ENCODE measurements at places on chromosomes 6 and 20.

GRCh38 chr6:120686492-120686891 lies 647.8 kb downstream of the TBC1D32 start:
- DNase-seq, result no peak

- DNase-seq, result peak; percentile 85
Observed at GRCh38 chr6:26240157-26241032, 124.6 kb upstream of the BTN3A2 start.

DNA sequence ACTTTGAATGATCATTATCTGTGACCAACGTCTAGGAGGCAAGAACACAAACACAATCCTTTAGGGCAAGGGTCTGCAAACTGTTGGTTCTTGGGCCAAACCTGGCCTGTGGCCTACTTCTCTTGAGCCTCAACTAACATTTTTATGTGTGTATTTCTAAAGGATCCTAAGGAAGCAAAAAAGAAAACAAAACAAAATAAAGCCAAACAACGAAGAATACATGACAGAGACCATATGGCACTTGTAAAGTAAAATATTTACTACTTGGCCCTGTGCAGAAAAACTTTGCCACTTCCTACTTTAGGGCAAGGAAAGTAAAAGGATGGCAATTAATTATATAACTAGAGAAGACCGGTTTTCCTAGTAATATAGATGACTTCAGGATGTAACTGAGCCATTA lies 1056.2 kb downstream of the EPHA7 start:
- DNase-seq, result no peak

GRCh38 chr6:47160702-47161101 lies 118.6 kb upstream of the ADGRF1 start:
- DNase-seq, result no peak

GRCh38 chr6:140225701-140226436 lies 851.4 kb upstream of the CITED2 start:
- DNase-seq, result no peak

DNA sequence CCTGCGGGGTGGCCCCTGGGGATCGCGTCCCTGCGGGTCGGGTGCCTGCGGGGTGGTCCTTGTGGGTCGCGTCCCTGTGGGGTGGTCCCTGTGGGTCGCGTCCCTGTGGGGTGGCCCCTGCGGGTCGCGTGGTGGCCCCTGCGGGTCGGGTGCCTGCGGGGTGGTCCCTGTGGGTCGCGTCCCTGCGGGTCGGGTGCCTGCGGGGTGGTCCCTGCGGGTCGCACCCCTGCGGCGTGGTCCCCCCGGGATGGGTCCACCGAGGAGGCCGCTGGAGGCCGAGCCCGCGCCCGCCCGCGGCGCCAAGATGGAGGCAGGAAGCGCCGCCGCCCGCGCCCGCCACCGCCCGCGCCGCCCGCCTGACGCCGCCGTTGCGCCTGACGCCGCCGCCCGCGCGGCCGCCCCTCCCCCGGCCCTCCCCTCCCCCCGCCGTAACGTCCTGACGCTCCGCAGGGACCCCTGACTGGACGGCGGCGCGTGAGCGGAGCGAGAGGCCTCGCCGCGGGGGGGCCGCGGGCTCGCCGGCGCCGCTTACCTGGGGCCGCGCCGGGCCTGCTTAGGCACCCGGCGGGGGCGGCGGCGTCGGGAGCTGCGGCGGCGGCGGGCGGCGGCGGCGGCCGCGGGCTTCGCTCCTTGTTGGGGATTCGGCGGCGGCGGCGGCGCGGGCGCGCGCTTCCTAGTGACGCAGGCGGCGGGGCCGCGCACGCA lies at the start of gene GMEB2:
Gene GMEB2 (minus strand): TSS at position 678 of the 705 bp plus-strand sequence. CDS start 7,704 bp downstream, outside the sequence.
- DNase-seq, result peak; percentile 62

DNA sequence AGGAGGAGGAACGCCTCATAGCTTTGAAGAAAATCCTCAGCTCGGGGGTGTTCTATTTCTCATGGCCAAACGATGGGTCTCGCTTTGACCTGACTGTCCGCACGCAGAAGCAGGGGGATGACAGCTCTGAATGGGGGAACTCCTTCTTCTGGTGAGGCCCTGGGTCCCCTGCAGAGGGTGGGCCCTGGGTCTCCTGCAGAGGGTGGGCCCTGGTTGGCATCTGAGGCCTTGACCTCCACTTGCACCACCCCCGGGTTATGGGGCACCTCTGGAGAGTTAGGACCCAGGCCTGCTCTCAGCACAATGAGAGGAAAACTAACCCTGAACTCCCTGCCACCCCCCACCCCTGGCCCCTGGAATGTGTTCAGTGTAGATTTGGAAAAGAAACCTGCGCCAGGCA lies 47.2 kb downstream of the SYNJ2 start:
- no peak for DNase-seq

DNA sequence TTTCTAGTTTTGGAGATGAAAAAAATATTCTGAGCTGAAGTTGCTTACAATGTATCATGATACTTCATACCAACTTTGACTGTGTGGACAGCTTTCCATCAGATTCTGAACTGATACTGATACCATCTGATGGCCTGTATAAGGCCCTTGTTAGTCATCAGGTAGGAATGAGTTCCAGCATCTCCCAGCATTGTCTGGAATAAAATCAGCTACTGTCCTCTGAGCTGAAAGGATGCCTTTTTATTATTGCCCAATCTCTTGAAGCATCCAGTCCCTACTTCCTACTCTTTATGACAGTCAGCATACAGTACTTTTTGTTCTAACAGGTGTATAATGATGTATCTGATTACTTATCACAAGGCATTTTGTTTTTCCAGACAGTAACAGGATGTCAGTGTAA lies 70.6 kb upstream of the EYA4 start:
- DNase-seq, result no peak

- no peak for DNase-seq
Observed at GRCh38 chr6:135181333-135182070, 394 bp downstream of the MYB start.

DNA sequence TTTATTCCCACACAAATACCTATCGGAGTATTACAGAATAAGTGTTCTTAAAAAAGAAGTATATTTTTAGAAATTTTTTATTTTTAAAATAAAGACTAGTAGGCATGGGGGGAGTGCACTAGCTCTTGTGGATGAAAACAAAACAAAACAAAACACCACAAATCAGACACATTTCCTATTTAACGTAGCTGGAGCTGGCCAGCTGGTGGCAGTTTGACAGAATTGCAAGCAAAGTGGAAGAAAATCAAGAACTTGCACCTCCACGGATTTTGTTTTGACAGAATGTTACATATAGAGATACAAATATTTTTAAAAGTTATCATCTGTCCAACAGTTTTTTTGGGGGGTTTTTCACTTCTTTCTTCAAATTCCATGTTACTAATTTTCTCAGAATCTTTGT lies 63.6 kb upstream of the SNRPB2 start:
- no peak for DNase-seq

DNA sequence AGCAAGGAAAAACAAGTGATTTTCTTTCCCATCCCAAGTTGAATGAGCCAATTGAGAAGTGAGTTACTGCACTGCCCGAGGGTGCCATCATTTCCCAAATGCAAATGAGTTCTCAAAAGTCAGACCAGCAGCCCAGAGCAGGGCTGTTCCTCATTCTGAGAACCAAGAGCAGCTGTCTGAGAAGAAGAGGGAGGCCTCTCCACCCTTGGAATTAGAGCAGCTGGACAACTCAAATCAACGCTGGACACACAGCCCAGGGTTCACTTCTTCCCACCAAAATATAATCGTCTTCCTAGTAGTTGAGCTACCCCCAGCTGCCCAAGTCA lies 4.6 kb upstream of the PREX1 start:
- DNase-seq, result no peak

GRCh38 chr6:98092331-98092730 lies 742.0 kb upstream of the POU3F2 start:
- DNase-seq, result no peak

- DNase-seq, result no peak
Observed at GRCh38 chr20:29687438-29687837, 1570.0 kb upstream of the DEFB115 start.

GRCh38 chr6:12077021-12077710 lies 65.1 kb downstream of the HIVEP1 start:
- no peak for DNase-seq

DNA sequence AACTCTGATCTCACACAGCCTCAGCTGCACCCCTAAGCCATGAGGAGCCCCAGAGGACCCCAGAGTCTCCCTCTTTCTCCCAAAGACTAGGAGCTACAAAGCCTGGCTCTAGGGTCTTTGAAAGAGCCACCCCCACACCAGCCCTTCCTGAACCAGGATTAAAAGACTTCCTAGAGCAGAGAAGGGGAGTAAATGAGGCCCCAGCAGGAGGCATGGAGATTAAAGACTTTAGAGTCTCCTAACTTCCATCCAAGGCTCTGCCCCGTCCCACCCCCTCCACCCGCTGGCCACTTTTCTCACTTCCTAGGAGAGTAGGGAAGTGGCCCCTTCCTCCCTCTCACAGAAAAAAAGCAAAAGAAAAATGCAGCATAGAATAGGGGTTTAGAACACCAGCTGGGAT lies 1.7 kb downstream of the PREX1 start:
- no peak for DNase-seq

DNA sequence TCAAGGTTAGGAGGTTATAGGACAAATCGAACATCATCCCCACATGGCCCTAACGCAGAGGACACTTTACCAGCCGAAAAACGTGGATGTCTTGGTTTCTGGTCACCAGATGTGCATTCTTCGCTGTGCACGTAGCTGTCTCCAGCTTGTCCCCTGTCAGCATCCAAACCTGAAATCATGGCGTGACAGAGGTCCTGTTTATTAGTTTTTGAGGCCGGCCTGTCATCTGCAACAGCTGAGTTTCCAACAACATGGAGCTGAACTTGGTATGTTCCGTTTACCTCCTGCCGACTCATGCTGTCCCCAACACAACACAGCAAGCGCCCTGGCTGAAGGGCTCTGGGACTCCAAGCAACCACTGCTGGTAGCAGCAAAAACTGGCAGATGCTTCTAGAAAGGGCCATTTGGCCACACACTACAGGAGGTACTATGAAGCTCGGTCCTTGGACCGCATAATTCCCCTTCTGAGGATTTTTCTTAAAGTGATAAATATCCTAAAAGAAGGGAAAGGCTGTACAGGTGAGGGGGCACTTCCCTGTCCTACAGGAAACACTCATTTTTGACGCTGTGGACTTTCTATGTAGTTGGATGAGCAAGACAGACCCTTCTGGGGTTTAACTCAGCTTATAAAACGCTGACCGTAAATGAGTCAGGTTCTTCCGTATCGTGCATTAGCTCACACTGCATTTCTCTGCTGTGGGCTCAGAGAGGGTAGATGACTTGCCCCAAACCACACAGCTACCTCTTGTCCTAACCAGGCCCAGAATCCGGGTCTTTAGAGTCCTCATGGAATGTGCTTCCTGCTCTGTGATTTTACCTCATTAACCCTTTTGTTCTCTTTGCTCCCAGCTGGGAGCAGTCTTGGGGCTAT lies 79.7 kb upstream of the NFATC2 start:
- no peak for DNase-seq

GRCh38 chr6:32889533-32889932 lies 35.5 kb downstream of the PSMB9 start:
- no peak for DNase-seq

DNA sequence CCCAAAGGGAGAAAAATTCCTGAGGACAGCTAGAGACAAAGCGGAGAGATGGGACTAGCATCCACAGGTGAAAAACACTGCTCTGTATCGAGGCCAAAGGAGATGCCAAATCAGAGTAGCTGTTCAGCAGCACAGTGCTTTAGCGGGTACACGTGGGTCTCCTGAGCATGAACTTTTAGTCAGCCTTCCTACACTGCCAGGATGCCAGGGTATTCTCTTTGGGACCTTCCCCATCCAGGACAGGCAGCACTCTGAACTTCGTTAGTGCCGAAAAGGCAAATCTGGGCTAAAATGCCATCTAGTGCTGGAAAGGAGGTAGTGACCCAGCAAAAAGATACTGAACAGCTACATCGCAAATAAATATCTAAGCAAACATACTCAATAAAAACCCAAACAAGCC lies 64.9 kb downstream of the C6orf58 start:
- DNase-seq, result no peak

DNA sequence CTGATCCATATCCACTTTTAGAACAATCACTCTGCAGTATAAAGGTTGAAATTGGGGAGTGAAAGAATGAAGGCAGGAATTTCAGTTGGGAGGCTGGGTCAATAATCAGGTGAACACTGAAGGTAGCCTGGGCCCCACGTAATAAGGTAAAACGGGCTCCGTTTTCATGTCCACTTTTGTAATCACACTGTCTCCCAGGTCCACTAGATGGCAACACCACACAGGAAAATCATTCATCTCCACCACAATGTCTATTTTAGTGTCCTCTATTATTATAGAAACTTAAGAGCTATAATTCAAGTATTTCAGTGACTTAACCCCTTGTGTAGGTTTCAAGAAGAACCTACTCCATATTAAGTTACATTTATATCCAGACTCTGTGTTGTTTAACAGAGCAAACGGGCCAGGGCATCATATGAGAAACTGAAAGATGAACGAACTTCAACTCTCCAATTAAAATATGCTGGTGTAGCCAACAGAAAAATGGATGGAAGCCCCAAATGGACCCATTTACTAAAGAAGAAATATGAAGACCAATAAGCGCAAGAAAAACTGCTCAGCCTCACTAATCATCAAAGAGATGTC lies 45.9 kb upstream of the MC3R start:
- no peak for DNase-seq

DNA sequence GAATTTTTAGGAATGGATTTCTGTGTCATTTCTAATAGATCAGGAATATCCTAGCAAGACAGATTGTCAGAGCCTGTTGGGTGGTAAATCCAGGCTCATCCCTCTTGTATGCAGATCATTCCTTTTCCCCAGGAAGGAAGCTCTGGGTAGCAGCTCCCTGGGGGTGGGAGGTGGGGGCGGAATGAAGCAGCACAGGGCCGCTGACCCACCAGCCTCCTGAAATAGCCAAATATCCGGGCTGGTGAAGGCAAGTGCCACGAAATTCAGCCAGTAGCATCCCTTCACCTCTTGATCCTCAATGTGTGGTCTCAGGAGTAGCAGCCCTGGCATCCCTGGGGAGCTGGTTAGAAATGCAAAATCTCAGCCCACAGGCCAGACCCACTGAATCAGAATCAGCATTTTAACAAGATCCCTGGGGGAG lies 256.9 kb downstream of the LRFN2 start:
- no peak for DNase-seq

GRCh38 chr6:50288881-50289280 lies 239.2 kb upstream of the DEFB112 start:
- DNase-seq, result no peak

GRCh38 chr20:20399531-20400500 lies 31.9 kb downstream of the INSM1 start:
- peak; percentile 26 for DNase-seq

- DNase-seq, result peak; percentile 74
Observed at GRCh38 chr20:22511943-22512910, 72.1 kb downstream of the FOXA2 start.

GRCh38 chr6:57210060-57210459 lies 12.0 kb downstream of the RAB23 start:
- no peak for DNase-seq

Measured in mucosa of gallbladder (tissue), 1 donor.